Neural crest cell (in vitro differentiated cells): ENCODE measurements at places on chromosomes 2 and 18.

DNA sequence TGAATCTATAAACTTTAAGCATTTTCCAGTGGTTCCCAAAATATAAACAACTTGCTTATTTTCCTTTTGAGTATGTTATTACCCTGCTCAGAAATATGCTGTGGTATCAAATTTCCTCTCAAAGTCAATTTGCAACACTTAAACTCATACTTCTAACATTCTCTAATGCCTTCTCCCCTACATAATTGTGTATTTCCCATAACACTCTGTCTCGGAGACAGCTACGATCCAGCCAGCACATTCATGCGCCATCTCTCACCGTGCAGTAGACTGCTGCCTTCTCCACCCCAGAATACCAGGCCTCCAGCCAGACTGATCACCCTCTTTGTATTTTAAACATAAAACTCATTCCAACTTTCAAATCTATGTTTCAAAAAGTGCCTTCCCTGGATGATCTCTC is 41.8 kb downstream of the TIMM21 start:
- DNase-seq = no peak

- DNase-seq = no peak
Measured at GRCh38 chr2:45224321-45224992, 215.2 kb upstream of the SIX2 start.

DNA sequence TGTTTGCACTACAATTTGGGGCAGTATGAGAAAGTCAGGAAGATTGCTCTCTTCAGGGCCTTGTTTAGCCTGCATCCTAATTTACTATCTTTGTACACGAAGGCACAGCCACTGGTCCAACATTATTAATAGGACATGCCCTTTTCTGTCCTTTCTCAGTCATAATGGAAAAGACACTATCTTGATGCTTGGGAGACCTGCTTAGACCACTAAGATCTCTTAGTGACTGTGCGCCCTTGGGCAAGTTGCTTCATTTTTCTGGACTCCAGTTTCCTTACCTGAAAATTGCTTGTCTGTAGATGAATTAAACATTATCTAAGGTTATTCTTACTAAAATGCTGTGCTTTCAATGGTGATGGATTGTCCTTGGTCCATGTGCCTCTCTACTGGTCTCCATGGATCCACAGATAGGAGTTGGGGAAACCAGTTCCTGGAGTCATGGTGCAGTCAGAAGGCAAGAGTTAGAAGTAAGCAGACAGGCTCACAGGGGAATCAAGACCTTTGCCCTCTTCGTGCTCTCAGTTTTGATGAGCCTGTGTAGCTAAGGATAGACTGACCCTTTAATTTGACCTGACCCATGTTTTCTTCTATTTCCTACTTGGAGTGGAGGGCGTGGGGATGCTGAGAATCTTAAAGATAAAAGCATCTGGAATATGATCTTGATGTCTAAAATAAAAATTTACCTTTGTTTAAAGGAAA is 114.0 kb downstream of the RAPGEF4 start:
- DNase-seq = no peak

DNA sequence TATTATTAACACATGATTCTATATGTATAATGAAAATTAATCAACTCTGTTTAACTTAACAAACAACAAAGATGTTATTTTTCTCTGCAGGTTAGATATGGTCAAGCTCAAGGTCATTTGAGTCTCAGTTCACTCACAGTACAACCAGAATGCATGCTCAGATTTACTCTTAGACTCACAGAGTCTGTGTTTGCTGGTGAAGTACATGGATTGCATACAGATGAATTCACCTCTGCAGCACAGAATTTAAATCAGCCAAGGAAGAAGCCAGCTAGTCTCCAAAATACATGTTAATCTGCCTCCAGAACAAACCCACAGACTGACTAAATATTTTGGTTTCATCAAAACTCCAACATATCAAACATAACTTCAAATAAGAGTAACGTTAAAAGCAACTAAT is 424.5 kb downstream of the RAD51AP2 start:
- DNase-seq = no peak

DNA sequence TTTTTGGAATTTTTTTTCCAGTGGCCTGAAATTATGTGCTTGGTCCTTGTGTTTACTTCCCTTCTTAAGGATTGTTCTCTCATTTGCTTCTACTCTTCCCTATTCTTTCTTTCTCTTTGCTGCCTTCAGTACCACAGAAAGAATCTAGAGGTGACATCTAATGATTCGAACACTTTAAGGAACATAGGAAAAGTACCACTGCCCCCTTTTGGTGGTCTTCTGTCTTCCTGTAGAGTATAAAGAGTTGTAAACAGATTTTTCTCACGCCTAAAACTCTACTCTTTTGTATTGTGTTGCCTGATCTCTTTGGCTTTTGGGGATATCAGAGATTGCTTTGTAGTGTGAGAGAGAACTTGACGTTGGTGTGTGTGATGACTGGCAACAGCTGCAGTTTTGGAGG is 7.0 kb upstream of the SCTR start:
- DNase-seq = no peak

DNA sequence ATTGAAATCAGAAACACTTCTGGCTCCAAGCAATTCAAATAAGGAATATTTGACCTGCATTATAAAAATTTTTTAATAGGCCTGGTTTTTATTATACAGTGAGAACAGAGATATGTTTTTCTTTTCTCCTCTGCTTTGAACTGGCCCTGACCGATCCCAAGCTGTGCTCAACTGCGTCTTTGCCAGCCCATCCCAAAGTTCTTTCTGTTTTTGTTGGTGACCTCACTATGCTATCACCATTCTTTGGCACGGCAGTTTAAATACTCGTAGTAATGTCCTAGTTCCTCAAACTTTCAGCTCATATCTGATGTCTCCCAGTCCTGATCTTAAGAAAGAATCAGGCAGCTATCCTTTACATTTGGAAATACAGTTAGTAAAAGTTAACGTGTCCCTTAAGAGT is 42.3 kb upstream of the NETO1 start:
- DNase-seq = no peak

GRCh38 chr2:67566958-67567635 is 170.0 kb downstream of the ETAA1 start:
- no peak for DNase-seq

GRCh38 chr18:22024924-22025323 is 144.5 kb upstream of the GATA6 start:
- no peak for DNase-seq

GRCh38 chr2:160375802-160376469 is 117.7 kb downstream of the RBMS1 start:
- no peak for DNase-seq

DNA sequence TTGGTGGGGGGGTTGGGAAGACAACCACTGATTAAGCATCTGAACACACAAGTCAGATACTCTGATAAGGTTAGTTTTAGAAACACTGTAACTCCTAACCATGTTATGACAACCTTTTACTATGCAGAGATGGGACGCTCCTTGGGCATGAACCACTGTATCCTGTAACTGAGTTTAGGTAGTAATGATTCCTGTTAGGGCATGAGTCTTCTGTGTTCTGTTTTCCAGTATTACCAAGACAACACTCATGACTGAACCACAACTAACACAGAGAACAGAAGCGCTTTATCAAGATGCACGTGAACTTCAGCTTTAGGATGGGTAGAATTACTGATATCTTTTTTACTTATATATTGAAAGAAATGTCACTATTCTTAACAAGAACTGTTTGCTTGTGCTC is 14.1 kb upstream of the CREB1 start:
- no peak for DNase-seq

DNA sequence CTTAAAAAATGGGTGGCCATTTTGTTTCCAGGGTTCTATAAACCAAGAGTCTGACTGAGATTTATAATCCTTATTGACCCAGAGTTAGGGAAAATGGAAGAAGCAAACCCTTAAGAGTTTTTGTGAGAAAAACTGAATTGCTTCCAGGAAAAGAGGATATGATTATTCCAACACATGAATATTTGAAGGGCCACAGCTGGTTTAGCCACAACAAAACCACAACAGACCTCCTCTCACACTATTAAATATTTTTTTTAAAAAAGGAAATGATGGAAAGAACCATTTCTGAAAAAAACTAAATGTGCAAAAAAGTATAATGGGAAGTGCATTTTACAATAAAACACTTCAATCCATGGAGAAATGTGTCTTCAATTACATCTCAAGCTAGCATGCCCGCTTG is 182.7 kb downstream of the ETAA1 start:
- DNase-seq = no peak

DNA sequence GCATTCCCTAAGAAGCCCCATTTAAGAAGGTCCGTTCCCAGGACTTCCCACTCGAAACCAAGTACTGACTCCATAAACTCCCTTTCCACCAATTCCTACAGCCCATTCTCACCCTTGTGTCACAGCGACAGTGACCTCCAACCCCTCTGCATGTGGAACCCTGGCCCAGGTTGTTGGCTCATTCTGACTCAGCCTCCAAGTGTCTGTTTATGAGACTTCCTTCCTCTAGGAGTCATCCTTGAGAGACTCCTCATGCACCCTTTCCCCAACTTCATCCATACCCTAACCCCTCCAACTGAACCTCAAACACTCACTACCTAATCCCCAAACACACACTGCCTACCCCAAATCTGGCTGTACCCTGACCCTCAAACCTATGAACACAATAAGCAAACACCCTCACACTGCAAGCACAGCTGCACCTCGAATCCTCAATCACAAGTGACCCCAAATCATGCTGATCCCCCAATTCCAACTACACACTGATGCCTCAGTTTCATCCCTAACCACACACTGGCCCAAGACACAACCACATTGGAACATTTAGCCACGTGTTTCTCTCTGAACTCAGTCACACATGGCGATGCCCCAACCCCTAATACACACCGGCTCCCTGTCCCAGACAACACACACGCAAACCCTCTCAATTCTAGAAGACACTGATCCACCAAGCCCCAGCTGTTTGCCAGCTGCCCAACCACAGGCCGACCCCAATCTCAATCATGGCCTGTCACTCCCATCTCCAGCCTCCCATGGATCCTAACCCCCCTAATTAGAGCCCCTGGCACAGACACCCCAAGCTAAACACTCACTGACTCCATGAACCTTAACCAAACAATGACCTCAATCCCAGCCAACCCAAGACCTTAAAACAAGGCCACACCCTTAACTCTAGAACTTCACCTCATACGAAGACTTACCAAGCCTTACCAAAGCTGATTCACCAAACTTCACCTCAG is 219.6 kb downstream of the CYP26B1 start:
- DNase-seq = no peak

DNA sequence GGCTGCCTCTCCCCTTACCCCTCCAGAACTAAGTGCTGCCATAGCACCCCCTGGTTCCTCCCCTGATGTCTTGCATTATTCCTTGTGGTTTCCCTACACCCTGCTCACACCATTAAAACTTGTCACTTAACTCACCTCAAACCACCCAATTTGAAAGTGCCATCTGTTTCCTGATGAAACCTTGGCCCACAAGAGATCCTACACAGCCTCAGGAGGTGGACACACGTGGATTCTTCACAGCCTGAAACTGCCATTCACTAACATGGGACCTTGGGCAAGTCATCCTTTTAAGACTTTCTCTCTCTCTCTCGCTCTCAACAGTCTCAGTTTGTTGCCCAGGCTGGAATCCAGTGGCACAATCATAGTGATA is 27.5 kb upstream of the FAM124B start:
- DNase-seq = no peak

DNA sequence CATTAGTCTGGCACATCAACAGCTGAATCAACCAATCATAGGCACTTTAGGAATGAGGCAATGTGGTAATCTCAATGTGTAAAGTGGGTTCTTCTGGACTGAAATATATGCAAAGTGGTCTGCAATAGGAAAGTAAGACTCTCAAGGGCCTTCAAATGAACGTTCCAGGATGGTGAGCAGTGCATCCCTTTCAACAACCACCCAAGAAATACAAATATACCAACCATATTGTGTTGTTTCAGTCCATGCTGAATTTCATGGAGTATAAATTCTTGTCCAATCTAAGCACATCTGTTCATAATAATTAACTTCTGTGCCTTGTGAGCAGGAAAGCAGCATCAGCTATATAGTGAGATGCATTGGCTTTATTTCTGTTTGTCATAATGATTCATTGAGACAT is 556.2 kb downstream of the THSD7B start:
- DNase-seq = no peak

DNA sequence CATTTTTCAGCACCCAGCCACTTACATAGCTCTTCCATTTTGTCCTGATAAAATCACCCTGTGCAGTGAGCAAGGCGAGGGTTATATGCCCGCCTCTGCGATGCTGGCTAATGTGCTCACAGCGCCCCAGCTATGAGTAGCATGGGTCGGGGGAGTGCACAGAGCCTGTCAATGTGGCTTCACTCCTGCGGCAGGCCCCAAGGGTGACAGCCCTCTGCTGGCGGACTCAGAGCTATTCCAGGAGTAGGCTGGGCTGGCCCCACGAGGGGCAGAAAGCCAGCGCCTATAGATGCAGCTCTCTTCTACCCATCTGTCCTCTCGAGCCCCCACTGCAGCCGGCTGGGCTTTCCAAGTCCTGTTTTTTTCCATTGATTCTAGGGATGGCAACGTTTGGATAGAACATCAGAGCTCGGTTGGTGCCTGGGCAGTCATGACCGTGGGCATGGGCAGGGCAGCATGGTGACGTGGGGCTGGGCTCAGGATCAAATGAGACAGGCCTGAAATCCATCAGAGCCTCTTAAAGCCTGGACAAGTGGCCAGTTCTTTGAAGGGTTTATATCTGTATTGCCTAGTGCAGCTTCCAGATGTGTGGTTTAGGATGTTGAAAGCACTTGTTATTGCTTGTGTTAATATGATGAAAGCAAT is 134.7 kb downstream of the MCFD2 start:
- DNase-seq = peak; percentile 11

DNA sequence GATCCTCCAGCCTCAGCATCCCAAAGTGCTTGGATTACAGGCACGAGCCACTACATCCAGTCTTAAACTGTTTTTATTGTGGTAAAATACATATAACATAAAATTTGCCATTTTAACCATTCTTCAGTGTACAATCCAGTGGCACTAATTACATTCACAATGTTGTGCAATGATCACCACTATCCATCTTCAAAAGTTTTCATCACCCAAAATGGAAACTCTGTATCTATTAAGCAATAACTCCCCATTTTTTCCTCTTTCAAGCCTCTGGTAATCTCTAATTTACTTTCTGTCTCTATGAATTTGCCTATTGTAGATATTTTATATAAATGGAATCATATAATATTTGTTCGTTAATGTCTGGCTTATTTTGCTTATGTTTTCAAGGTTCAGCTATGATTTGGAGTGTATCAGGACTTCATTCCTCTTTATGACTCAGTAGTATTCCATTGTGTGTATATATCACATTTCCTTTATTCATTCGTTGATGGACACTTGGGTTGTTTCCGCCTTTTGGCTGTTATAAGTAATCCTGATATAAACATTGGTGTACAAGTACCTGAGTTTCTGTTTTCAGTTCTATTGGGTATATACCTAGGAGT is 71.8 kb downstream of the GFPT1 start:
- no peak for DNase-seq

- no peak for DNase-seq
Measured at GRCh38 chr2:40209761-40210160, 242.1 kb downstream of the SLC8A1 start.

- no peak for DNase-seq
Measured at GRCh38 chr2:6602471-6602870, 263.2 kb downstream of the CMPK2 start.

- DNase-seq = no peak
Measured at GRCh38 chr2:41716497-41716896, 331.3 kb upstream of the PKDCC start.

GRCh38 chr2:70895249-70895648 is 40.5 kb upstream of the ATP6V1B1 start:
- DNase-seq = no peak
